Activated CD4-positive, alpha-beta T cell treated with anti-CD3 and anti-CD28 coated beads for 24 hours (primary cell): ENCODE measurements at places on chromosomes 4 and X.

GRCh38 chr4:79015411-79015810 is 76.2 kb upstream of the PAQR3 start:
- DNase-seq: no peak

DNA sequence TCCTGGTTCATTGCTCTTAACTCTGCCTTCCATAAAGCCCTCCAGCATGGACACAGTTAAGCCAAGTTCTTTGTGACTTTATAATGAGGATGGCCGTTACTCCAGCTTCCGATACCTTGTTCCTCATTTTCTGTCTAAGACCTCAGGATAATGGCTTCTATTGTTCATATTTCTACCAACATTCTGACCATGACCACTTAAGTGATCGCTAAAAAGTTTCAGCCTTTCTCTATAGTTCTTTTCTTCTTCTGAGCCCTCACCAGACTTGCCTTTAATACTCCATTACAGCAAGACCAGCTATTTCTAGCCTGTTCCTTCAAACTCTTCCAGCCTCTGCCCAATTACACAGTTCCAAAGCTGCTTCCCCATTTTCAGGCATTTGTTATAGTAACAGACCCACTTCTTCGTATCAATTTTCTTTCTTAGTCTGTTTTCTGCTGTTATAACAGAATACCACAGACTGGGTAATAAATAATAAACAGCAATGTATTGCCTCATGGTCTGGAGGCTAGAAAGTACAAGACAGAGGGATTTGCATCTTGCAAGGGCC is 12.3 kb downstream of the RNF175 start:
- no peak for DNase-seq

DNA sequence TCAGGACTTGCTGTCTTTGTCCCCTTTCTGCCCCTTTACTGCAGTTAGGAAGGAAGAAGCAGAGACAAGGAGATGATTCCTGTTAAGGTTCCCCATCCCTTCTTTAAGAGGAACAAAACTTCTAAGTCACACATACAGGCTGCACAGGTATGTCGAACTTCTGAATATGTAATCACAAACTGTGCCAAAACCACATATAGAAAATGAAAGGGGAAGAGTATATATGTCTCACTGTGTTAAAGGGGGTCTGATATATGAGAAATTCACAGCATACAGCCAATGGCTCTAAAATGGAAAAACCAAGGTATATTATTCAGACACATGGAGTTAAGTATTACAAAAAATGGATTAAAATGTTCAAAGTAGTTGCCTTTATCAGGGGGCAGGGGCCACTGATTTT is 11.7 kb downstream of the CFAP97 start:
- no peak for DNase-seq

DNA sequence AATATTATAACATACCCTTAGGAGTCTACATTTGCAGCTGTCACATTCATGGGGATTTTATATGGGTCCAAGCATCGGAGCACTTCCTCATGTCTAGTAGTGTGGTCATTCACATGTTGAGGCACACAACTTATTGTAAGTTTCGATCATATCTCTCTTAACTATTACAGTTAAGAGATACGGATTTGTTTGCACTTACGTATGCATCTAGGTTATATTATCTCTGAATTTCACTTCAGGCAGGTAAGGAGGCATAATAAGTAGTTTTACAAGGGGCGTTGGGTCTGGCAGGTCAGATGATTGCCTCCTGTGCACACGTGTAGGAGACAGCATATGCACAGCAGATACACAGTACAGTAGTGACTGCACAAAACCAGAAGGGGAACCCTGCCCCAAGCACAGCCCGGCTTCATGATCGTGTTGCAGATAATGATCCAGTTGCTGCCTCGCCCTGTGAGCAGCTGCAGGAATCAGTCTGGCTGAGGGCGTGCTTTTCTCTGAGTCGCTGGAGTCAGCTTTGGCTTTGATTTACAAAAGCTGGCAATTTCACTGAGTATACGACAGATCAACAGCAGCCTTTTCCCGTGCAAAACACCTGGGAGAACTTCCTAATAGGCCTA is 302.9 kb upstream of the GATB start:
- DNase-seq: no peak

GRCh38 chrX:129688097-129688496 is 33.3 kb upstream of the APLN start:
- DNase-seq: no peak

DNA sequence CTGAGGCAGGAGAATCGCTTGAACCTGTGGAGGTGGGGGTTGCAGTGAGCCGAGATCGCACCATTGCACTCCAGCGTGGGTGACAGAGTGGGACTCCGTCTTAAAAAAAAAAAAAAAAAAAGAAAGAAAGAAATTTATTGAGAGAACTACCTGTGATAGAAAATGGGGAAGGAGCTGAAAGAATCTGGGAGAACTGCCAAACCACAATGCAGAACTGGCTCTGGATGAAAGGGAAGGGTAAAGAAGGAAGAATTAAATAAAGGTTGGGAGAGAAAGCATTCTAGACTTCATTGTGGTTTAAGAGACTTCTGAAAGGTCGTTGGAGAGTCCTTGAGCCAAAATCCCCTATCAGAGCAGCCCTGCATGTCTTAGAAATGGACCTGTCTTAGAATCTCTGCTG is 567.9 kb upstream of the HTR2C start:
- DNase-seq: no peak

- no peak for DNase-seq
These were observed 177.7 kb upstream of the PSAPL1 start for GRCh38 chr4:7612311-7612897.

DNA sequence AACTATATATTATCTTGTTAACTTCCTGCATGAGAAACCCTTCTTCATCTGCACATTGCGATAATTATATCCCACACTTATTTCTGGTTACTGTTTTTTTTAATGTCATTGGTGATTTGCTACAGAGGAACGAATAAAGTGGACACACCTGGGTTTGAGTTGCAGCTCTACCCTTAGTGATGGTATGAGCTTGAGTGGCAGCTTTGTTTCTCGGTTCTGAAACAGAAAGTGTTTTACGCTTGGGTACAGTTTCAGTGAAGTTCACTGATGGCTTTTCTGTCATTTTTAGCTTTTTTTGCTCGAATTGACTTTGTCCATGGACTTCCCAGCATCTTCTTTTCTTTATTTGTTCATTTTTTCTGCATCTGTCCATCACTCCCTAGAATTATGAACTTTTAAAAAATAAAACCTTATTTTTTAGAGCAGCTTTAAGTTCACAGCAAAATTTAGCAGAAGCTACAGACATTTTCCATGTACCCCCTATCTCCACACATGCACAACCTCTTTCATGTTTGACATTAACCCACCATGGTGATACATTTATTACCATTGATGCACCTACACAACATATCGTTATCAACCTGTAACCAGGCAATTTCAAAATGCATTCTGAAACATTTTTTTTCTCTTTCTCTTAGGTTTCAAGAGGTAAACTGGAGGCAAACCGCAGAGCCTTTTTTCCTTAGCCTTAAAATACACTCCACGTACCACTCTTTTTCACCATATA is 1041.6 kb upstream of the PRKX start:
- no peak for DNase-seq

GRCh38 chr4:4888695-4889094 is 29.2 kb downstream of the MSX1 start:
- no peak for DNase-seq

DNA sequence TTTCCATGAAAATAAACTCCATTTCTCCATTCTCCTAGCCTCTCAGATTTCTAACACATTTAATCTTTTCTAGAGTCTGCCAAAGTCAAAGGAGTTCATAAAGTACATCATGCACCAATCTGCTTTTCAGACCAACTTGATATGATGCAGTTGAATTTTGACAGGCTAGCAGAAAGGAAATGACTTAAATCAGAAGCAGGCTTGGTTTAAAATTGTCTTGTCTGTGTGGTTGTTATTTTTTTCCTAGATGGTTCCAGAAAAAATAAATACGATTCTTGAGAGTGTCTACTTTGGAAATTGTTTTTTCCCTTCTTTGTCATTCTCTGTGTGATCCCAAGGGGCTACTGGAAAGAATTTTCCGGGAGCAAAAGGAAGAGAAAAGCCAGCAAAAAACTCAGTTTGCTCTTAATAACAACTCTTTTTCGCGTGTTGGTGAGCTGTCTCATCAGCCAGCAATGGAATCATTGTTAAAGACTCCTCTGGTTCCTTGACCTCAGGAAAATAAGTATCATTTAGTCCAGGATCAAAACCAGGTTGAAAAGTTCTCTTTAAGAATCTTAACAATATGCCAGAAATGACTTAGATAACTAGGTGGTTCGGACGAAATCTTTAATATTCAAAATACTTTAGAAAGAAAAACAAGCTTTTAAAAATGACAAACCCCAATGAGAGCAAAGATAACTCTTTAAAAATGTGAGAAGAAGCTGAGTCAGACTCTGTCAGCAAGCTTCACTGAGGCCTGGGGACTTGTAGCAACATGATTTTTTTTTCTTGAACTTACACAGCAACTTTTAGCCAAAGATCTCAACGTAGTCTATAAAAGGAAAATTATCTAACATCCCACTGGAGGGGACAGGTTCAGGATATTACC is 49.7 kb upstream of the GAB1 start:
- no peak for DNase-seq

- DNase-seq: no peak
These were observed 83.9 kb downstream of the QDPR start for GRCh38 chr4:17427991-17428390.
